Activated naive CD4-positive, alpha-beta T cell (primary cell): ENCODE measurements at places on chromosomes 7 and 10.

DNA sequence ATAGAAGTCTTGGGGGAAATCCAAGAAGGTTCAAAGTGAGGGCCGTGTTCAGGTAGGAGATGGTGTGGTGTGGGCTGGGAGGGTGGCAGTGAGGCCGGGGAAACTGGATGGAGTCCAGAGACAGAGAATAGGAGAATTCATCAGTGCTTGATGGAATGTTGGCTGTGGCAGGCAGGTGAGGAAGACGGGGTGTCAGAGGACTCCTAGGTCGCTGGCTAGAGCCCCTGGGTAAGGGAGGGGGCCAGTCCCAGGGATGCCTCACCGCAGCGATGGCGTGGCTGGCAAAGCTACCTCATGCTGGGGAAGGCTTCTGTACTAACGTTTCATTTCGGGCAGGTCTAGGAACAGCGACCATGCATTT lies 373.0 kb downstream of the RPS24 start:
- no peak for DNase-seq

DNA sequence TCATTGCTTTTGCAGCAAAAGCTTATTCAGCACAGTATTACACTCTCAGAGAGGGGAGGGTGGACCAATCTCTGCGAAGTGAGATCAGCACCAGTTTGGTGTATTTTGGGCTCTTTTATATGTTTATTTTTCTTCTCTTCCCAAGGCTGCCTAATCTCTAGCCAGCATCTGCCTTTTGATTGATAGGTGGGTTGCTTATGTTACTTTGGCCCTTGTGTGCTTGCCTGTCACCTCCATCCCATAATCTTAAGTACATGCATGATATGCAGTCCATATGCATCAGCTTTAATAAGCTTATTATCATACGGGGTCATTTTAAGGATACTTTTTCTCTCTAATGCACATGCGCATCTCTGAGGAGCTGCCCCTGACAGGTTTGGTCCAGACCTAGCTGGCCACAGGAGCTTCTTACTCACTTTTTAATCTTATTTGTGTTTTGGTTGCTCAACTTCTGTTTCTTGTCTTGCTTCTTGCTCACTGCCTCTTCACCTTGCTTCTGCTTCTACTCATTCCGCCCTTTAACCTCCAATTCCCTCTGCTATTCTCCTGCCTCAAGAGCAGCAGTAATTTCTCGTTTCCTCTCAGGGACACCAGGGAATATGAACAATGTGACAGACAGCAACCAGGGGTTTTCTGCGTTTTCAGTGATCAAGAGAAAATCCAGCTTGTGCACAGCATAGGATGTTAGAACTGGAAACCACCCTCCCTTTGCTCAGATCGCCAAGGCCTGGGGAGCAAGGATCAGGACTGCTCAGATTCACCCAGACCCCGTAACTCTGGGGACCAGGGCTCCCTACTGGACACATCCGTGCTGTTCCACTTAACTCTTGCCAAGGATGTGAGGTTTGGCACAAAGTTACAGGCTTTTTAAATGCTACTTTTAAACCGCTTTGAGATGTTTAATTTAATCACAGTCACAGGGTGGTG lies 10.0 kb downstream of the RGR start:
- DNase-seq: no peak

DNA sequence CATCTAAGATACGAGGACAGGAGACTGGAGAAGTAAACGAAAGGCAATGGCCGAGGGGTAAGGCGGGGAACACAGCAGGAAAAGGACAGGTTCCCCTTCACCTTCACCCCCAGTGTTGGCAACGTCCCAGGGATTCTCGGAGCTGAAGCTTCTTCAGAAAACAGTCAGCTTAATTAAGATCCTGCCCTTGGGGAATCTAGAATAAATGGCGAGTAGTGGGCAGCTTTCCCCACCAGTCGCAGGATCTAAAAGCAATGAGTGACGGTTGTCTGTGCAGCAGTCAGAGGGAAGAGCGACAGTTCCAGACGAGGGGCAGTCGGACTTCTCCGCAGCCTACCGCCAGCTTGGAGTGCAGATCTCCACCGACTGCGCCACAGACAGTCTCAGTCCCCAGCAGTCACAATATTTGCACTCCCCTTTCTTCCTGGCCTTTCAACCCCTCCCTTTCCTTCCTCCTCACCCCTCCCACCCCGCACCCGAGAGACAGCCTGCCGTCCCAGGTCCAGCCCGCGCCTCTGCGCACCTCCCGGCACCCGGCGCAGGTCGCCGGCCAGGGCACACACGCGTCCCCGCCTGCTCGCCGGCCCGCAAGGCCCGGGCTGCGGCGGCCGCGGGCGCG lies 10.9 kb upstream of the SP8 start:
- DNase-seq: no peak

GRCh38 chr10:52394246-52394645 lies 80.2 kb downstream of the DKK1 start:
- no peak for DNase-seq

GRCh38 chr7:24737281-24737680 lies 20.0 kb downstream of the GSDME start:
- DNase-seq: no peak

DNA sequence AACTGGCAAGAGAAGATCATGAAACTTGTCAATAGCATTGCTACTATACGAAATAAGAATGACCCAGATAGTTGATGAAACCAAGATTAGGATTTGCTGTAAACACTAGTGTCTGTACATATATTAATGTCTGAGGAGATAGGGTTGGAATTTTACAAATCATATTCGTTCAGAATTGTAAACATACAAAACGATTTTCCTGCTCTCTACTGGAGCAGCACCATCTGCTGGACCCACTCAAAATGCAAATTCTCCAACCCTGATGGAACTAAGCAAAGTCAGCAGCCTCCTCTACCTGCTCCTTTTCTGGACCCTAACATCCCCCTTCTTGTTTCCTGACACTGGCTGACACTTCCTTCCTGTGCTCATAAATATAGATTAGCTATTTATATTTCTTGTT lies 29.4 kb upstream of the SGMS1 start:
- no peak for DNase-seq

- DNase-seq: no peak
Observed at GRCh38 chr7:150753826-150754603, 16.8 kb downstream of the GIMAP5 start.

DNA sequence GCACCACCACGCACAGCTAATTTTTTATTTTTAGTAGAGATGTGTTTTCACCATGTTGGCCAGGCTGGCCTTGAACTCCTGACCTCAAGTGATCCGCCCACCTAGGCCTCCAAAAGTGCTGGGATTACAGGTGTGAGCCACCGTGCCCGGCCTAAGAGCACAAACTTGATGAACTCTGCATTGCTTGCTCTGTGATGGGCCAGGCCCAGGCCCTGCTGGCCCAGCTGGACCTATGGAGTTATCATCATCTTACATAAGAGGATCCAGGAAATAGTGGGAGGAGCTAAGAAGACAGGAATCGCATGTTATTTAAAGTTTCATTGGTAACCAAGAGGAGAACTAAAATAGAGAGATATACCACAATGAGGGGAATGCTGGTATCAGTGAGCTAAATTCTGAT lies 86.9 kb downstream of the DAGLB start:
- DNase-seq: no peak
